ENCODE measurements at places on chromosomes 7 and 10.
A peak's percentile ranks its signal among the peaks of the same experiment; 100 is the strongest.

GRCh38 chr7:16587790-16588189 is 57.8 kb downstream of the ANKMY2 start:
- DNase-seq = no peak

DNA sequence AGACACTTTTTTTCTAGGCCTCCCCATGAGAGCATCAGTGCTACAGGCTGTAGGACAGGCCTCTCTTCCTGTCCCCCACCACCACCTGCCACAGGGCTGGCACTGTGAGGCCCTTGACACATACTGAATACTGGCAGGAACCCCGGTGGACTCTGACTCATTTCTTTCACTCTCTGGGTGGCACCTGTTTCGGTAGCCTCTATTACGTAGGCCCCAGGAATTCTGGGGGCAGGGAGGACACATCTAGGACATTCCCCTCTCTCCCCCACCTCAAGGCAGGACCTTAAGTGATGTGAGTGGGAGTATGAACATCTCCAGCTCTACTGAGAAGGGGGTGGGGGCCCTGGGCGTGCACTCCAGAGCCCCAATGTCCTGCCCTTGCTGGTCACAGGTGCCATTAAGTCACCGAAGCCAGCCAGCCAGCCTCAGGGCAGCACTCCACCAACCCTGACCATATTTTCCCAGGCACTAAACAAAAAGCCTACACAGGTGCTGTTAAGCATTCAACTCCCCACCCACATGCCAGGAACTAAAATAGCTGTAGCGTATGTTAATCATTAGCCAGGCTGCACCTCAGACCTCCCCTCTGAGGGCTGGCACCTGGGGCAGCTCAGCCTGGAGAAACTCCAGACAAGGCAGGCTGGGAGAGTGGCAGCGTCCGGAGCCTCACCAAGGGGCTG is 8.9 kb downstream of the ANXA11 start:
- no peak for DNase-seq

GRCh38 chr10:131788386-131788785 is 112.4 kb upstream of the PPP2R2D start:
- no peak for DNase-seq

DNA sequence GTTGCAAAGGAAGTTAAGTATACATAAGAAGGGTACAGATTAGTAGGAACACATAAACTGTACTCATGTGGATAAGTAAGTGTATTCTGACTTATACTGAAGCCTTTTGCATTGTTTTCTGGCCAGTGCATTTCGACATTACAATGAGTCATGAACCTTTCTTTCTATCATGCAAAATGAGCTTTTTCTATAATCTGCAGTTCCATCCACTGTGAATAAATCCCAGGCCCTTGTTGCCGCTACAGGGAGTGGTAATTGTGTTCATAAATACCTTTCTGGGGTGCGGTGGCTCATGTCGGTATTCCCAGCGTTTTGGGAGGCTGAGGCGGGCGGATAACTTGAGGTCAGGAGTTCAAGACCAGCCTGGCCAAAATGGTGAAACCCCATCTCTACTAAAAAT is 858.3 kb downstream of the GRM8 start:
- no peak for DNase-seq

GRCh38 chr7:70881167-70881847 is 250.6 kb upstream of the GALNT17 start:
- DNase-seq = no peak

GRCh38 chr10:96380821-96381220 is 22.0 kb upstream of the OPALIN start:
- DNase-seq = no peak

GRCh38 chr7:19747740-19748339 is 25.6 kb downstream of the TMEM196 start:
- no peak for DNase-seq

- DNase-seq = no peak
These were observed 184.5 kb upstream of the CXCL12 start for GRCh38 chr10:44569193-44570091.

DNA sequence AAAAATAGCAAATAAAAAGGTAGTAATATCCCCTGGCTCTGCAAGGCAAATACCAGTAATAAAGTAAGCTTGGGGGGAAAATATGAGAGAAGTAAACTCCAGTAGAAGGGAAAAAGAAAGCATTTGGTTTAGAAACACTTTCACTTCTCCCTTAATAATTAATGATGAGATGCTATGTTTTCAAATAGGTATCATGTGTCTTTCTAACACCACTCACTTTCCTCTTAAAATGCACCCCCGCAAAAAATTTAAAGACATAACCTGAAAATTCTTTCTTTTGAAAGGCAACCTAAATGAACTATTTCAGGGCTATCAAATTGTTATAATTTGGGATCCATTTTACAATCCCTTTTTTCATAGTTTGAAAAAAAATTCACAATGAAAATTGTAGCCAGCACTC is 240.3 kb downstream of the SNX10 start:
- DNase-seq = no peak

- no peak for DNase-seq
These were observed 31.0 kb upstream of the GPR26 start for GRCh38 chr10:123635131-123635530.

DNA sequence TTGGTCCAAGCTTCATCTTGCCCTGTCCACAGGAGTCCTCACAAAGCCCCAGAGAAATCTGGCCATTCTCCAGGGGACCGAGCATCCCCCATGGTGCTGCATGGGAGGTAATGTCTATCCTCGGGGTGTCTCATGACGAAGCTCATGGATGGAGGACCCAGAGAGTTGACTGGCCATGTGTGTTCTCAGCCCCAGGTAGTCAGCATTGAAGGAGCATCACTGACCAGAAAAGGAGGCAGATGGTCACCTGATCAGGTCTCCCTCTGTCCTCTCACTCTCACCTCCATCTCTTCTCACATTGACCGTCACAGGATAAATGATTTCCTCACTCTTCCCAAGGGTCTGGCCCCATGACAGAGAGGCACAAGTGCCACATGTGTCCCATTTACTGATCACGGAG is 33.4 kb upstream of the GDF10 start:
- no peak for DNase-seq

GRCh38 chr10:127928021-127928806 is 21.3 kb downstream of the PTPRE start:
- no peak for DNase-seq

DNA sequence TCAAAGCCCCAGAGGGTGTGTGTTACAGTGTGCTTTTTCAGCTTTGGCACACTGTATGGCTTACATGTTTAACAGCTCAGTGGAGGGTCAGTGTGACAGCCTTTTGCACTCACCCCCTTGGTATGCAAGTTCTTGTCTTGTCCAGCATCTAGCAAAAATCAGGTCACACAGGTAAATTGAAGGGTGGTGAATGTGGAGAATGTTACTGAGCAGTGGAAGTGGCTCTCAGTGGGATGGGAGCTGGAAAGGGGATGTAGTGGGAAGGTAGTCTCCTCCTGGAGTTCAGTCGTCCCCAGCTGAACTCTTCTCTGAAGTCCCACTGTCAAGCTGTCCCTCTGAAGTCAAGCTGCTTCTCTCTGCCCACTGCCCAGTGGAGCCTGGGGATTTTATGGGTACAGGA is 21.0 kb upstream of the C10orf90 start:
- no peak for DNase-seq

GRCh38 chr10:110138197-110138812 is 69.1 kb upstream of the MXI1 start:
- no peak for DNase-seq

DNA sequence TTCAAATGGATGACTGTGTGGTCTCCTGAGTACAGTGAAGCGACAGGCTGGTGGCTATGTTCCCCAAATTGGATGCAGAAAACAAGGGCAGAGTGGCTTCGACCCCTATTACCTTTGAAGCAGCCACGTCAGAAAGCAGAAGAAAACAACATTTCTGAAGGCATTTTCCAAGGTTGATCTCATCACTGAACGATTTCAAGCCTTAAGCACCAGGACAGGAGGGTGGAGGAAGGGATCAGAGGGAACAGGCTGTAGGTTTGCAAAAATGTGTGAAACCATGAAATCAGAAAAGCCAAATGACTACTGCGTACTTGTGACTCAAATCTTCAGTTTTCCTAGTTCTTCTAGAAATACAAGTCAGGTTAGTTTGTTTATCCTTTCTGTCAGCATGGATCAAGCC is 181.0 kb upstream of the TMEM106B start:
- no peak for DNase-seq

DNA sequence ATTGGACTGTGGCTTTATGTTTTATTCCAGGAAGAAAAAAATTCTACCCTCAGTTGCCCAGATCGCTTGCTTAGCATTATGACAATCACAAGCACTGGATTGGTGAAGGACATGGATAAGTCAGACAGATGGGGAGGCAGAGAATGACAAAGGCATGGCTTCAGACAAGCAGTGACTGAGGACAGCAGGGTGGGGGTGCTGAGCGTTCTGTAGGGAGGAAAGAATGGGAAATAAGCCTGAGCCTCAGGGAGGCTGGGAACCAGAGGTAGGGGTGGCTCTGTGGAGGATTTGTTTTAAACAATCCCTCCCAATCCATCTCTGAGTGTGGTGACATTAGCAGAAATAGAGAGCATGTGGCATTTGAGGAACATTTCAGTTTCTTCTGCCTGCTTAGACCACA is 896.9 kb downstream of the CCSER2 start:
- no peak for DNase-seq

DNA sequence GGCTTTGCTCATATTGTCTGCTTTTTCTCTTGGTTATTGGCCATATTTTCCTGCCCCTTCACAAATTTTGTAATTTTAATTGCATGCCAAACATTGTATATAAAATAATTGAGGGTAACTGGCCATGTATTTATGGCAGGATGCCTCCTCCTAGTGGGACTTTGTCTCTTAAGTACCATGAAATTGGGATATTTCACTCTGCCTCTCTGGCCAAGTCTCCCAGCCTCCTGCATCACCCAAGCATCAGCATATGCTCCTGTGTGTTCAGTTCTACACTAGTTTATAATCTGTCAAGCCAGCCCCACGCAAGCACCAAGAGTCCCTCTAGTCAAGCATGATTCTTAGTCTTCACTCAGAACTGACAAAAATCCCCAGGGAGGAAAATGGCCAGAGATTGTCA is 44.2 kb upstream of the FHIP2A start:
- DNase-seq = no peak

DNA sequence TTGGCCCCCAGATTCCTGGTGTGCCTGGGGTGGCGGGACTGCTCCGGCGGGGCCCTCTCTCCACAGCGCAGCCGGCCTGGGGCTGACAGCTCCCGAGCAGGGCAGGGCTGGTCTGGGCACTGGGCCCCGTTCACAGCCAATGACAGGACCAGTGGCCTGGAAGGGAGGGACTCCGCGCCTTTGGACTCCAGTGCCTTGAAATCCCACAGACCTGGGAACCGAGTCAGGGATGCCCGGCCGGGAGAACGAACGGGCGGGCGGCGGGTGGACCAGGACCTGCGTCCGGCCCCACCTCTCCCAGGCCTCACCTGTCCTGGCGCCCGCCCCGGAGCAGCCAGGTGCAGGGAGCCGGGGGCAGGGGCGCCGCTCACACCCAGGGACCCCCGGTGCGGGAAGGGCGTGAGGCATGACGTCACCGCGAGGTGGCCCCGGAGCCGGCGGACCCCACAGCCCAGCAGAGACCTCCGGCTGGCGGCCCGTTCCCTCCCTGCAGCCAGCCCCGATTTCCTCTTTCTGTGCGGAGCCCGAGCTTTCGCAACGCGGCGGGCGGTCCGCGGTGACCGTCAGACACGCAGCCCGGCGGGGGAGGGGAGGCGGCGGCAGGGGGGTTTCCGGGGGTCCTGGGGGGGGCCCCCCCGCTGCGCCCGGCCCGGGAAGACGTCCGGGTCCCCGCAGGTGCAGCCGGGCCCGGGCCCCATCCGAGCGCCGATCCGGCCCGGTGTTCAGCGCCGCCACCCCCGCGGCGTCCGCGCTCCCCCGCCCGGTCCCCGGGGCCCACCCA is 743 bp downstream of the ADAP1 start:
- peak; percentile 61 for DNase-seq

DNA sequence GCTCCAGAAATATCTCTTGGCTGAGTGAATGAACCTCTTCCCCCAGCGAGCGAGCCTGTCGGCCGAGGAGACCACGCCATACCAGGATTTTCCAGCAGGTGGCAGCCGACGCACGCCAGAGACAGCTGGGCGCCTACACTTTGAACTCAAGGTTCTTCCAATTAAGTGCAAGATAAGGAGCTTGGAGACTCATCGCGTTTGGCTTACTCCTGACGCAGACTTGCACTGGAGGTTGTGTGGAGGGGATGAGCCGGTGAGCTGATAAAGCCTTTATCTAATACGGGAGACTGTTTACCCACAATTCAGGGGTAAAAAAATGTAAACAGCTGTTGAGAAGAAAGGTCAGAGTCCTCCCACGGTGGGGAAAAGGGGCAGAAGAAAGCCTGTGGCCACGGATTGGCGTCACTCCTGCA is 45.9 kb upstream of the EMX2 start:
- DNase-seq = peak; percentile 37

DNA sequence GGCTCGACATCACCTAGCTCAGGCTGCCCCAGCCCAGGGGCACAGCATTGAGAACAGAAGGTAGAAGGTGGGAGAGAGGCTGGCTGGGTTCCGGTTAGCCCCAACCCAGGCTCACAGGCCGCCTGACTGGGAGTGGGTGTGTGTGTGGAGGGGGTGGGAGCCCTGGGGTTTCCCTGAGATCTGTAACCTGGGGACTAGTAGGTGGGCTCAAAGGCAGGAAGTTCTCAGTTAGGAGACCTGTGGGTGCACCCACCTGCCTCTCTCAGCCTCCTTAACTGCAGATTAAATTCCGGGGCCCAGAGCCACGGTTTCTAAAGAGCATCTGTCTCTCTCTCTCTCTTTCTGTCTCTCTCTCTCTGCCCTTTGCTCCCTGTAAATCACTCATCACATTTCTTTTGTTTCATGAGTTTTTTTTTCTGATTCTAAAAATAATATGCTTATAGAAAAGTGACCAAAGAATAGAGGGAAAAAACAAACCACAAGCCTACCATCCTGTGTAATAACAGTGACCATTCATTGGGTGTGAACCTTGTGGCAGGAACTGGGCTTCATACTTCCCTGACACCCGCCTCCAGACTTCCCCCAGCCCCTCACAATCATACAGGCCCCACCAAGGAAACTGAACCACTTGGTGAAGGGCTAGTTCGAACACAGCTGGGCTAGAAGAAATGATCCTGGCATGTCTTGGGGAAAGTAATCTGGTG is 83.4 kb upstream of the SMNDC1 start:
- DNase-seq = no peak

GRCh38 chr10:4651404-4652037 is 174.5 kb upstream of the AKR1E2 start:
- no peak for DNase-seq

DNA sequence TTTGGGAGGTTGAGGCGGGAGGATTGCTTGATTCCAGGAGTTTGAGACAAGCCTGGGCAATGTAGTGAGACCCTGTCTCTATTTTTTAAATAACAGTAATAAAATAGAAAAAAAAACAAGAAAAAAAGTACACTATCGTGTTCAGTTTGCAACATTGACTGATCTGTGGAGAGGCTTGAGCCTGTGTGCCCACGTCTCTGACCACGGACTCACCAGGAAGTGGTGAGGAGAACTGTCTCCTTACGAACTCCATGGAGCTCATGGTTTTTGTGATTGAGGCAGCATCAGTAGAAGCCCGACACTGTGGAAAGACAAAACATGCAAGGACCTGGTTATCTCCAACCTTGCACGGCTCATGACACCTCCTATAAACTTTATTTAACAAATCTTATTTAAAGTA is 23.9 kb upstream of the DNAJB6 start:
- no peak for DNase-seq

Data from C1 segment of cervical spinal cord (tissue), 14 donors.